ENCODE measurements at places on chromosomes 4 and X. TPM values are rescaled to one million over a fixed set of nuclear protein-coding genes. Genes with fewer than 3 reads are reported as not detected.

CACNA1F gene
- total RNA-seq: not detected

SHISA3 gene
- 12.9 TPM for total RNA-seq

COL25A1 gene
- total RNA-seq: 0.91 TPM

CXCL11 gene
- total RNA-seq: not detected

CLIC2 gene
- total RNA-seq: 0.78 TPM

ENAM gene
- total RNA-seq: 0.13 TPM

Data from smooth muscle cell of the pulmonary artery (primary cell).